ENCODE measurements at places on chromosomes 1 and 21. TPM values are rescaled to one million over a fixed set of nuclear protein-coding genes. Genes with fewer than 3 reads are reported as not detected.

Gene CR1L
- polyA plus RNA-seq: not detected

Gene RUNX1
- polyA plus RNA-seq: 0.88 TPM

Gene KCNE1
- polyA plus RNA-seq: 2.4 TPM

Gene MTARC2
- polyA plus RNA-seq: 30.4 TPM

Gene PAPPA2
- polyA plus RNA-seq: 0.09 TPM

Gene SHISAL2A
- polyA plus RNA-seq: 0.22 TPM

Gene KRTAP7-1
- not detected for polyA plus RNA-seq

Gene NPHS2
- polyA plus RNA-seq: not detected

DNA sequence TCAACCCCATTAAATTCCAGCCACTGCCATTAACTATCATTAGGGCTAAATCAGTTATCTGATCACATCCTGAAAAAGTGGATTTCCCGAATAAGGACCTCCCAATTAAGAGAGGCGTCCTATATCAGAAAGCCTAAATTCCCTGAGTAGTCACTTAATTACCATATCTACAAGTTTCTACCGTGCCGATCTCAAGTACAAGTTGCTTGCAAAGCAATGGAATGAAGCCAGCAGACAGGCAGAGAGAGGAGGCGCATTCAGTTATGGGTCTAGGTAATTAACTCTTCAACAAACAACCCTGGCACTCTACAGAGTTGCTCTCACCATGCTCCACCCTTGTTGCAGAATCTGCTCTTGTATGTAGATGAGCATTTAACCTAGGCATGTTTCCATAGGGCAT, 494.6 kb upstream of the RUNX1 start:
- no peak for DNase-seq

DNA sequence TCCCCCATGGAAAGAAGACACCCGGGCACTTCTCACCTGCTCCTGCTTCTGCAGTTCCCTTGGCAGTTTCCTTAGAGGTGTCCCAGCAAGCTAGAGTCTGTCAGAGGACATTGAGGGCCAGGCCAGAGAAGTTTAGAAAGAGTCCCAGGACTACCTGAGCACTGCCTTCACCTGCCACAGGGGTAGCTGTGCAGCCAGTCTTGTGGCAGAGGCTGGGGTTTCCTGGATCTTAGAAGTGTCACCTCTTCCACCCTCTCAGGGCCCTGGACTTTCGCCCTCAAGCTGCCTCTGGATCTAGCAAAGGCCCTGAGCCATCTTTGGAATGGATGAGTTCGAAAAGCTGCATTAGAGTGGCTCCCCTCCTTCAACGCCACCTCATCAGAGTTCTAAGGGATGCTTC, 34.9 kb upstream of the BTG2 start:
- DNase-seq: no peak

DNA sequence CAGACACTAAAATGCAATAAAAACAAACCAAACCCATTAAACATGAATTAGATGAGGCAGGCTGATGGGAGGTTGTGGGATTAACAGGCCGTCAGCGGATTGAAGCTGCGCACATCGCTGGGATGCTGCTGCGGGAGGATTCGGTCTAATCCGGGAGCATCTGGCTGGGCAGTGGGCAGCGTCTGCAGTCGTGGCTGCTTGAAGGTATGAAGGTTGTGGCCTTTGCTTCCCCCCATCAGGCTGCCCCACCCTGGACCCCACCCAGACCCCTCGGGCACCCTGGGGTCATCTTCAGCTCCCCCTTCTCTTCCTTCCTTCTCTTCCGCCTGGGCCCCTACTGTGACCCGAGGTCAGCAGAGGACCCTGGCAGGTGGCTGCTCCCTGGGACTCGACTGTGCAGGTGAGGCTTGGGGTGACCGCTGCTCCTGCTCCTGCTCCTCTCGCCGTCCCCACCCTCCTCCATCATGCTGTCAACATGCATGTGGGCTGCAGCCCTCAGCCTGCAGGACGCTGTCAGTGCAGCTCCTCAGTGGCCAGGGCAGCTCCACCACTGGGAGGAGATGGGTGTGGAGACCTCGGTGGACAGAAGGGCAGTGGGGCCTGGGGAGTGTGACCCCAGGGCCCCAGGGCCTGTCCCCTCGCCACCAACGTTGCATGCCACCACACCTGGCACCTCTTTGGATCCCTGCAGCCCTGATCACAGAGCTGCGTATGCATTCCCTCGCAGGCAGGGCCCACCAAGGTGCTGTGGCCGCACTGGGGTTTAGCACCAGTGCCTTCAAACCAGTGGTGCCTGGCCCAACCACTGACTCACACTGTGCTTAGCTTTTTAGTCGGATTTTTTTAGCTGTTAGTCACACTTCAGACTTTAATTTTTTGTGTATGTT, 112.2 kb upstream of the COL6A1 start:
- DNase-seq: no peak

GRCh38 chr1:201570886-201571624, 32.1 kb downstream of the NAV1 start:
- peak; percentile 28 for DNase-seq

DNA sequence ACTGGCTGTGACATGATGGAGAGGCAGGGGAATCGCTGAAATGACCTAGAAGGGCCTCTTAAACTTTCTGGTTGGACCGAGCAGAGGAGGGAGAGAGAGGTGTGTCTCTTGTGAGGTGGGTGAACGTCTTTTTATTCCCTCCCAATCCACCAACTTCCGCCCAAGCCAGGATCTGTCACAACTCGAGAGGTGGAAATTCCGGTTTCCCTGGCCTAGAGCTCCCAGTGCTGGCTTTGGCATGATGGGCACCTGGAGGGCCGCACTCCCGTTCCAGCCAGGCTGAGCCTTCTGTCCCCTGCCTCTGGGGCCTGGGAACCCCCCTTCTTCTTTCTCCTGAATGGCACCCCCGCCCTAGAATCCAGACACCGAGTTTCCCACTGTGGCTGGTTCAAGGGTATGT, at the start of gene SEMA4A:
Gene SEMA4A, plus strand, starts transcription at position 224 of the 400 bp plus-strand sequence. CDS start 994 bp downstream, outside the sequence.
- no peak for DNase-seq

DNA sequence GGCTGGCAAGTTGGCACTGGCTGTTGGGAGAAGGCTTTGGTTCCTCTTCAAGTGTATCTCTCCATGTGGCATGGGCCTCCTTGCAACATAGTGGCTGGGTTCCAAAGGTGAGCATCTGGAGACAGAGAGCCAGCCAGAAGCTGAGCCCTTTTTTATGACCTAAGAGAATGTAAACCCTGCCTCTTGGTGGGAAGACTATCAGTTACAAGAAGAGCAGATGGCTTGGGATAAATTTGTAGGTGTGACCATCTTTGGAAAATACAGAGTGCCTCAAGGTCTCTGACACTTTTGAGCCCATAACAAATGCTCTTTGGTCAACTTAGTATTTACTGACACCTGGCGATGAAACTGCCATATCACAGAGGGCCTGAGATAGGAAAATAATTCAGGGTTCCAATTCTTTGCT, 31.4 kb upstream of the PRELP start:
- no peak for DNase-seq

- DNase-seq: no peak
These were observed 36.2 kb downstream of the UTP25 start for GRCh38 chr1:209863766-209864485.

DNA sequence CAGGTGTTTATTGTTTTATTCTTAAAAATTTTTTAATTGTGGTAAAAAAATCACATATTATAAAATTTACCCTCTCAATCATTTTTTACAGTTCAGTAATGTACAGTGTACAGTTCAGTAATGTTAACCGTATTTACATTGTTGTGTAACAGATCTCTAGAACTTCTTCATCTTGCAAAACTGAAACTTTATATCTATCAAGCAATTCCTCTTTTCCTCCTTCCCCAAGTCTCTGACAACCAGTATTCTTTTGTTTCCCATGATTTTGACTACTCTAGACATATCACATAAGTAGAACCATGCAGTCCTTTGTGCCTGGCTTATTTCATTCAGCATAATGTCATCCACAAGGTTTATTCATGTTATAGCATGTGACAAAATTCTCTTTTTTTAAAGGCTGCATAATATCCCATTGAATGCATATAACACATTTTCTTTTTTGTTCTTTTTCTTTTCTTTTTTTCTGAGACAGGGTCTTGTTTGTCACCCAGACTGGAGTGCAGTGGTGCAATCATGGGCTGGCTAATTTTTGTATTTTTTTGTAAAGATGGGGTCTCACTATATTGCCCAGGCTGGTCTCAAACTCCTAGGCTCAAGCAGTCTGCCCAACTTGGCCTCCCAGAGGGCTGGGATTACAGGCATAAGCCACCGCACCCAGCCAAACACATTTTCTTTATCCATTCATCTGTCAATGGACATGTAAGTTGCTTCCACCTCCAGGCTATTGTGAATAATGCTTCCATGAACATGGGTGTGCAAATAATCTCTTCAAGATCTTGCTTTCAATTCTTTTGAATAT, 17.2 kb upstream of the RCSD1 start:
- no peak for DNase-seq

DNA sequence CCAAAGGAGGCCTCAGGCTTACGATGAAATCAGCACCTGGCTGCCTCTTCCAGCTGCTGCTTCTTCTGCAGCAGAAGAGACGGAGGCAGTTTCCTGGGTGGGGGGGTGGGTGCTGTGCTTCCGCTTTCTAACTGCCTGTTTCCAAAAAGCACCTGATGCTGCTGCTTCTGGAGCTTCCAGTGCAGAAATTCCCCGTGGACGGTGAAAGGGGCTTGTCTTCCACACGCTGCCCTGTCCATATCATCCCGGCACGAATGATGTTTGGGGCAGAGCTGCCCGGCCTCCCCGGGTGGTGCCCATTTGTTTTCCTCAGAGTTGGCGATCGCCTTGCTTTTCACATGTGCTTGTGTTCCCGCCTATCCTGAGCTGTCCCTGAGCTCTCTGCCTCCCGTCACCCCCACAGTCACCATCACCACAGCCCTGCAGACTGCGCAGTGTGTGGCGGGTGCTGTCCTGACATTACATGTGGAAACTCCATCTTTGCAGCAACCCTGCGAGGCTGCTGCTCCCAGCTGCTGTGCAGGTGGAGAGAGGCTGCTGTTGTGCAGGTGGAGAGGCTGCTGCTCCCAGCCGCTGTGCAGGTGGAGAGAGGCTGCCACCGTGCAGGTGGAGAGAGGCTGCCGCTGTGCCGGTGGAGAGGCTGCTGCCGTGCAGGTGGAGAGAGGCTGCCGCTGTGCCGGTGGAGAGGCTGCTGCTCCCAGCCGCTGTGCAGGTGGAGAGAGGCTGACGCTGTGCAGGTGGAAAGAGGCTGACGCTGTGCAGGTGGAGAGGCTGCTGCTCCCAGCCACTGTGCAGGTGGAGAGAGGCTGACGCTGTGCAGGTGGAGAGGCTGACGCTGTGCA, 1.8 kb downstream of the TTLL10 start:
- no peak for DNase-seq

DNA sequence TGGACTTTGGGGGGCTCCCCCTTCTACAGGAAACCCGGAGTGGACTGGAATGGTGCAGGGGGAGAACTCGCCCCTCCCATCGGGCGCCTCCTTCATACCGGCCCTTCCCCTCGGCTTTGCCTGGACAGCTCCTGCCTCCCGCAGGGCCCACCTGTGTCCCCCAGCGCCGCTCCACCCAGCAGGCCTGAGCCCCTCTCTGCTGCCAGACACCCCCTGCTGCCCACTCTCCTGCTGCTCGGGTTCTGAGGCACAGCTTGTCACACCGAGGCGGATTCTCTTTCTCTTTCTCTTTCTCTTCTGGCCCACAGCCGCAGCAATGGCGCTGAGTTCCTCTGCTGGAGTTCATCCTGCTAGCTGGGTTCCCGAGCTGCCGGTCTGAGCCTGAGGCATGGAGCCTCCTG, at the start of gene TNFRSF14:
Gene TNFRSF14, plus strand, starts transcription at position 95 of the 401 bp plus-strand sequence. Its CDS starts 294 bp downstream, at position 389.
- DNase-seq: peak; percentile 55

DNA sequence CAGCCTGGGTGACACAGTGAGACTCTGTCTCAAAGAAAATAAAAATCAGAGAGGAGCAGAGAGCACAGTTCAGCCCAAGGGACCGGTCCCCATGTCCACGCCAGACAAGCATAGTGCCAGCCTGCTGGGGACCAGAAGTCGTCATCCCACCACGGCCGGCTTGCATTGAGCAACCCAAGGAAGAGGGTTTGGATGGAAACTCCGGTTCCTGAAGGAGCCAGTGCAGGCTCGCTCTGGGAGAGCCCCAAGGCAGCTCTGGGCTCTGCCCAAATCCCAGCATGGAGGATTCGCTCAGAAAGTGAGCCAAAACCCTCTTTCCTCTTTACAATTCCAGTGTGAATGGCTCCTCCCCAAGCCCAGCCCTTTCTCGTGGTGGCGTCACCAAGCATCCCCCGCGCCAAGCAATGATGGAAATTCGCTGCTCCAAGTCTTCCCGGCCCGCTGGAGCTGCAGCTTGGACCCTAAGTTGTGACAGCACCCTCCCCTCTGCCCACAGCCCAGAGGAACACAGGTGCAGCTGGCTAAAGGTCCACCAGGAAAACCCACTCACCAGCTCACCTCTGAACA, 64.1 kb upstream of the SLC25A33 start:
- DNase-seq: no peak

GRCh38 chr1:116664366-116664977, 3.1 kb downstream of the IGSF3 start:
- no peak for DNase-seq

- DNase-seq: no peak
These were observed 125.1 kb downstream of the CRB1 start for GRCh38 chr1:197393105-197393504.

GRCh38 chr1:26664802-26665201, 31.0 kb upstream of the ARID1A start:
- DNase-seq: no peak

GRCh38 chr1:207814469-207814868, 62.6 kb downstream of the CD46 start:
- no peak for DNase-seq

DNA sequence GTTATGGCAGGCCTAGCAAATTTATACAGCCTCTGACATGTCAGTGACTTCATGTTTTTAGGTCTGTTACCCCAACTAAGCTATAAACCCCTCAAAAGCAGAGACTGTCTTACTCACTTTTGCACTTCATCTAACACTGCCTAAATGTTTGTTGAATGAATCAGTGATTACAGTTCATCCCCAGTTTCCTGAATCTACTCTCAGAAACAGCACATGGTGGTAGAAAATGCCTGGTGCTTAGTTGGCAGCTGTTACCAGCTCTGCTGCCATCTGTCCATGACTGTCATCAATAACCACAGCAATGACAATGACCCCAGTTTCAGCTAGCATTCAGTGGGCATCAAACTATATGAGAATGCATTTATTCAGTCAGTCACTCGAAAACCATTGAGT, 110.5 kb upstream of the SERBP1 start:
- no peak for DNase-seq

DNA sequence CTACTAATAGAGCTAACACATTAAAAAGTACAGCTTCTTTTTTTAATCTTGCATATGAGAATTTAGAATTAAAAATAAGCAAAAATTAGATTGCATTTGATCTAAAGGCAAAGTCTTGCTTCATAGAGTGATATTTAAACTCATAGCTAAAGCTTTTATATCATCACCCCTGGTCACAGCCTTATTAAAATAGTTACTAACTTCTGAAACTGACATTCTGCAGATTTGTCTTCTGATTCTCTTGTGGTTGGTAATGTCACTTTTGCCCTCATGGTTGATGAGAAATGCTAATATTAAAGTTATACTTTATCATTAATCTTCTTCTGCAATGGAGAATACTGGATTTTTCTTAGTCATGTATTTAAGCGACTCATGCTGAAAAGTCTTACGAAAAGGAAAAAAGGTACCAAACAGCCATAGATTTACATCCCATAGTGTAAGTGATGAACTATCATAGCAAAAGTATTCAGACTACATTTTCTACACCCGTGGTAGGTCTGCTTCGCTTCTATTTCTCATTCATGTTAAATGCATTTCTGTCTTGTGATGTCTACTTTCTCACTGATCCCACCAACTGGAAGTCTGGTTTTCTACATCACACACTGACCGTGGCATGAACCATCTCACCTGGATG, 330.5 kb upstream of the B3GALT2 start:
- no peak for DNase-seq

- no peak for DNase-seq
These were observed 1.3 kb upstream of the PYGO2 start for GRCh38 chr1:154962795-154963330.

All from heart right ventricle (tissue), 16 donors.